NCI-H1436 treated with DMSO at 0.1 percent for 48 hours (cell line): ENCODE measurements at places on chromosomes 16 and 17.

GRCh38 chr17:19933221-19933620 is 44.4 kb downstream of the AKAP10 start:
- DNase-seq: no peak

GRCh38 chr17:50149417-50150353 is 792 bp downstream of the PPP1R9B start:
- DNase-seq: no peak

- no peak for DNase-seq
Measured at GRCh38 chr16:27322858-27323780, 9.3 kb downstream of the IL4R start.

DNA sequence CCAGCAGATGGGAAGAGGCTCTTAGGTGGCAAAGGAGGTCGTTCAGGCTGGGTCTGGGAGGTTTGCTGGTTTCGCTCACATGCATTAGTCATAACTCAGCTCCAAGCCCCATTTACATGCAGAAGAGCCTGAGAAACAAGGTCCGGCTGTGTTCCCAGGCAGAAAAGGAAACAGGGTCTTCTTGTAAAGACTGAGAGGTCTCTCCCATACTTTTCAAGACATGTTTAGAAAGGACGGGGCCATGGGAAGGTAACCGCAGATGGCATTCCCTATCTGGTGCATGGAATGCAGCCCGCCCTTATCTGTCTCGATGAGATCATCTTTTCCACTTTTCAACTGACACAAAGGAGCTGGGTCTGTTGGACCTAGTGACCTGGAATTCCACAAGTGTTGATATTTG is 389.0 kb upstream of the CDH11 start:
- DNase-seq: no peak

- DNase-seq: no peak
Measured at GRCh38 chr16:70573451-70574121, 50.0 kb downstream of the SF3B3 start.

DNA sequence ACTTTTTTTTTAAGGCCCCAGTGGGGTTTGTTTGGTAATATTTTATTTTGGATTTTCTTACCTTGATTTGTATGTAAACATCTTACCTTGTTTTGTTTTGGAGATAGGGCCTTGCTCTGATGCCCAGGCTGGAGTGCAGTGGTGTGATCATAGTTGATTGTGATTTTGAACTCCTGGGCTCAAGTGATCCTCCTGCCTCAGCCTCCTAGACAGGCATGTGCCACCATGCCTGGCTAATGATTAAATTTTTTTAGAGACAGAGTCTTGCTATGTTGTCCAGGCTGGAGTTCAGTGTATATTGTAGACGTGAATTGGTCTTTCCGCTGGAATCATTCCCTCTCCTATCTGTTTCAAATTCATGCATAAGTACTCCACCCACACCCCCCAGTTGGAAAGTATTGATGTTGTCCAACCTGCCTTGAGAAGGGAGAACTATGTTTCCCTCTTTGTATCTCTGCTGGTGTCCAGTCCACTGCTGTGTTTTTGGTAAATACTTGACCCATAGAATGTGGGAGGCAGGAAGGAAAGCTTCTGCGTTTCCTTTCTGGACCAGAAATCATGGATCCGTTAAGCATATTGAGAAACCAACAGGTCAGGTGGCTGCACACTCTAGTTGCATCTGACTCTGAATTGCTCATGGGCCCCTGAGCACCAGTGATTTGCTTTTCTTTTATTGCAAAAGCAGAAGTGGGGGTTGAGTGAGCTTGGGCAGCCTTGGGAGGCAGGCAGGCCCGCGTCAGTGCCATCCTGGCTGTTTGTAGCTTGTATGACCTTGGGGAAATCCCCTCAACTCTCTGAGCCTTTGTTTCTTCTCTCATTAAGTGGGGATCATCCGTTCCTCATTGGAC is 25.0 kb downstream of the RMI2 start:
- DNase-seq: no peak

- no peak for DNase-seq
Measured at GRCh38 chr17:58319173-58320162, 9.1 kb downstream of the TSPOAP1 start.

DNA sequence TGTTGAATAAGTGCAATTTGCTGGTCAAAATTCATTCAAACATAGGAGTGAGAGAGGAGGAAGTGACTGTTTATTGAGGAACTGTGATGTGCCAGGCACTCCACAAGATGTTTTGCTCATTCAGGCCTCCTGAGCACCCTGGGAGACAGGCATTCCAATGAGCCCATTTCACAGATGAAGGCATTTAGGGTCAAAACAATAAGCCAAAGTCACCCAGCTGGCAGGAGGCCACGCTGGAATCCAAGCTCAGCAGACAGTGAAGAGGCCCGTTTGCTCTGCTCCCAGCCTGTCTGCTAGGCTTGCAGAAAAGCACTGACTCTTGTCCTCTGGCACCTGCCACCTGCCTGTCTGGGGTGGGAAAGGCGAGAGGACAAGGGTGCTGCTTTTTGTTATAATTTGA is 10.1 kb upstream of the SLC25A39 start:
- no peak for DNase-seq

GRCh38 chr17:37766971-37767370 is 22.1 kb upstream of the HNF1B start:
- no peak for DNase-seq

DNA sequence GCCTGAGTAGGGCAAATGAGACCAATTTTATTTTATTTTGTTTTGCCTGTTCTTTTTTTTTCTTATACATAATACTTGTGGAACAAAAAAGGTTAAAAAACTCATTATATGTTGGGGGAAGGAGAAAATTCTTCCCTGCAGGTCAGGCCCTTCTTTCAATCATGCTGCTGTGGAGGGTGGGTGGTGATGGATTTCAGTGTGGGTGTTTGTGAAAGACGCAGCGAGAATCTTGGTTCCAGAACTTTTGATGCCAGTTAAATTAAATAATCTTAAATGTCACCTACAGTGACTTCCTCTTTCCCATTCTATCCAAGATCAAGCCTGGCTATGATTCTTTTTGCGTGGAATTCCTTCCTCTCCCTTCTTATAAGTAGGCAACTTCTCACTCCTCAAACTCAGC is 595.8 kb upstream of the EEF2KMT start:
- no peak for DNase-seq

DNA sequence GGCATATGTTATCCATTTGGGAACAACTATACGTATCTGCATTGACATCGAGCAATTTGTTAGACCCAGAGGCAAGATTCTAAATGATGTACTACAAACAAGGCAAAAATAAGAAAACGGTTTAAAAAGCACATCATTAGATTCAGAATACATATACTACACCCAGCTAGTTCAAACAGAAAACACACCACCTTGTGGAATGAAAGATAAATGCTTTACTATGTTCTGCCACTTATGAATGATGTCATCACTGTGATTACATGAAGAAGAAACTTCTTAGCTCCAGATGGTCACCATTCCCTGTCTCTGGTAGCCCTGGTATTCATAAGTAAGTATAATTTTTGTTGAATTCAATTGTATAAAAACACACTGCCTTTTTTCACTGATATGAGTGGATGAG is 7.8 kb downstream of the NACA2 start:
- DNase-seq: no peak

DNA sequence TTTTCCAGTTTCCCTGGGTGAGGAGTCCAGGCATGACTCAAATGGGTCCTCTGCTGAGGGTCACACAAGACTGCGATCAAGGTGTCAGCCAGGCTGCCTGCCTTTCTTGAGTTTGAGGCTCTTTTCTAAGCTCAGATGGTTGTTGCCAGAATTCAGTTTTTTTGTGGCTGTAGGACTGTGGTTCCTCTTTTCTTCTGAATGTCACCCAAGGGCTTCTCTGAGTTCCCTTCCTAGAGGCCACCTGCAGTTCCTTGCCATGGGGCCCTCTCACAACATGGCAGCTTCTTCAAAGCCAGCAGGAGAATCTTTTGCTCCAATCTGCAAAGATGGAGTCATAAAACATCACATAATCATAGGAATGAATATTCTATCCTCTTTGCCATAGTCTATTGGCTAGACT is 17.5 kb downstream of the LIMD2 start:
- DNase-seq: no peak

DNA sequence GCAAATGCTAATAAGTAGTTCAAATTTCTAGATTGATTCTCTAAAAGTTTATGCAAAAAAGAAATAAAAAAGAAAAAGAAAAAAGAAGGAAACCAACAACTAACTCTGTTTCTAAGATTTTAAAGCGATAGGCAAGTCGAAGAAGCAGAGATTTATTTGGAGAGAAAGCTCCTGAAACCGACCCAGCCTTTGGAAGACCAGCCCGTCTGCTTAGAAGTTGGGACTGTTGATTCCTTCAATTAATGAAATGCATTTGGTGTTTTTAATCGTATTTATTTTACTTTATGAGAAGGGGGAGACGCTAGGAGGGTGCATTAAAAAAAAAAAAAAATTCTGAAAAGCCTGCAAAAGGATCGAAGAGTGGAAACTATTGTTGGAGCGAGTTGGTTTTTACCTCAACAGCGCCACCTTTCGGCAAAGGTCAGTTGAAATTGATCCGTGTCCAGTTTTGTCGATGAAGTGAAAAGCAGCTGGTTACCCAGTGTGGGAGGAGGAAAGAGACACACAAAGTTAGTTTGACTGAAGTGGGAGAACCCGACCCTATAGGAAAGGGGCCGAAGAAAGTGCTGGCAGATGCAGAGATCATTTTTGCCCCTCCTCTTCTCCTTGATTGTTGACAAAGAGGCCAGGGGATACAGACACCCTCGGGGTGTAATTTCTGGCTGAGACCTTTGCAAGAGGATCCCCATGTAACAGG is 1.5 kb upstream of the MAF start:
- no peak for DNase-seq

GRCh38 chr17:59287452-59287851 is 44.0 kb upstream of the YPEL2 start:
- DNase-seq: no peak

DNA sequence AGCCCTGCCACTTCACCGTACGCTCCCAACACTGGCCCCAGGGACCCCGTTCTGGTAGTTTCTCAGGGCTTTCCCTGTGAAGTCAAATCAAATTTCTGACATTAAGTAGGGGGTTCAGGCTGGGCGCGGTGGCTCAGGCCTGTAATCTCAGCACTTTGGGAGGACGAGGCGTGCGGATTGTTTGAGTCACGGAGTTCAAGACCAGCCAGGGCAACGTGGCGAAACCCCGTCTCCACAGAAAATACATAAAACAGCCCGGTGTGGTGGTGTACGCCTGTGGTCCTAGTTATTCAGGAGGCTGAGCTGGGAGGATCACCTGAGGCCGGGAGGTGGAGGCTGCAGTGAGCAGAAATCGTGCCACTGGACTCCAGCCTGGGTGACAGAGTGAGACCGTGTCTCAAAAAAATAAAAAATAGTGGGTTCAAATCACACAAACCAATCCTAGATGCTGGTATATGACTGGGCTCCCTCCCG is 632 bp downstream of the CYBC1 start:
- DNase-seq: no peak

DNA sequence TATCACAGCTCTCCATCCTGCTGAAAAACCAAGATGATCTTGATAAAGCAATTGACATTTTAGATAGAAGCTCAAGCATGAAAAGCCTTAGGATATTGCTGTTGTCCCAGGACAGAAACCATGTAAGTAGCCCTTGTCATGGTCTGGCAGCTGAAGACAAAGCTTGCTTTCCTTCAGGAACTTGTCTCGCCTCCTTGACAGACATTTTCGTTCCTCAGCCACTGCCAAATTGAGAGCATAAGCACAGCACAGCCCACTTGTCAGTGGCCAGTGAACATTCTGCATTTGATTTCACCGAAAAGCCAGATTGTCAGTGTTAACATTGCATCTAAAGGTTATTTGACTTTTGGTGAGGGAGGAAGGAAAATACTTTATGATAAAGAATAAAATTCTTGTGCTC is 35.6 kb downstream of the MAP3K3 start:
- no peak for DNase-seq

- DNase-seq: no peak
Measured at GRCh38 chr17:61422116-61422799, 22.6 kb downstream of the TBX2 start.

GRCh38 chr17:28385037-28385400 is 13.5 kb downstream of the SARM1 start:
- no peak for DNase-seq

DNA sequence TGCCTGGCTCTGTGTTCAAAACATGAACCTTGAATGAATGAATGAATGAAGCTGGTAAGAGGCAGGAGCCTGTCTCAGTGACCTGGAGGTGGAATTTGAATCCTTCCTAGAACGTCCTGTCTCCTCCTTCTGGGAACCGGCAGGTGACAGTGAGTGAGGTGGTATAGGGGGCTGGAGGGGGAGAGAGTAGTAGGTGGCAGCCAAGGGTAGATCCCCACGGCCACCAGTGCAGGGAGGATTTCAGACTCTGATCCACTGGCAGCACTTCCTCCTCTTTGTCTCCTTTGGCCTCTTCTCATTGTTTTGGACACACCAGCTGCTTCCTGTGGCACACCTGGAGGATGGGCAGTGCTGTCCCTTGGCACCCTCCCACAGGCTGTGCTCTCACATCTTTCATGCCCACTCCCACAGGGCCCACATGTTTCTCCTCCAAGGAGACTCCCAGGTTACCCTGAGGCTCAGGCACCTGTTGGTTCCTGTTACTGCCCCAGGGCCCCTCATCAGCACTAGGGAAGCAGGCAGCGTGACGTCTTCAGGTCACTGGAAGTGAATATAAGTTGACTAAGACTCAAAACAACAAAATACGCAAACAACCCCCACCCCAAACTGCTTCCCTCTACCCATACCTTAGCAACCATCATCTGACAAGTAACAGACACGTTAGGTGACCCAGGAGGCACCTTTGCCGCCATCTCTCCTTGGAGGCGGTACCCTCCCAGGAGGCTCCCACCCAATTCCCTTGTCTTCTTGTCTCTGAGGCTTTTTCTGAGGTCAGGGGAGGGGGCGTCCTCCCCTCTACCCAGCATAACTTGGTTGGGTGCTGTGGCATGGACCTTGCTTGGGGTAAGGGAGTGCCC is 84.6 kb downstream of the N4BP1 start:
- DNase-seq: no peak

- no peak for DNase-seq
Measured at GRCh38 chr17:794876-795275, 12.7 kb downstream of the MRM3 start.

DNA sequence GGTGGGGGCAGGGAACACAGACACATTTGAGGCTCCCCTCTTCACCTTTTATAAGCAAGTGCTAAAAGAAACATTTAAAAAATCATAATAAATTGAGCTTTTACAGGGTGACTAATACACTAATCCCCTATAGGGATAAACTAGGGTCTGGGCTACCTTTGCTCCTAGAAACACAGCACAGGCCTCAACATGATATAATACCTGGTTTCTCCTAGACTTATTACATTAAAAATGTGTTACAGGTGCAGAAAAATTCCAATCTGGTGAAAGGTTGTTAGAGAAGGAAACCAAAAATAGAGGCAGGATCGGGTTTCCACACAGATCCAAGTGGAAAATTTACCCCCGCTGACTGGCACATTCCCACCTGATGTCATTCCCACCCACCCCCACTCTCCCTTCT is 124.7 kb upstream of the NOG start:
- no peak for DNase-seq

DNA sequence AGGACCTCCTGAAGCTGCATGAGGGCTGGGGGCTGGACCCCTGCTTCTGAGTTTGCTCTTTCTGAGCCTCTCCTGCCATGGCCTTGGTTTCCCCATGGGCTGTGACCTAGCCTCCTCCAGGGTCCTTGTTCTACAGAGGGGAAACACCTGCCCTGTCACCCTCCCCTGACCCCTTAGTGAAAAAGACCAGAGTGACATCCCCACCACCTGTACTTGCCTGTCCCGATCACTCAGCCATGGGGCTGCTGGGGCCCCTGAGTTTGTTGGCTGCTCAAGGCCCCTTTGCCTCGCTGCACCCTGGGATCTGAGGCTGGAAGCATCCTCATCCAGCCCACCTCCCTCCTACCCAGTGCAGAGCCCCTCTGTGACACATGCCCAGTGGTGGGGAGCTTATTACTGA is 800 bp downstream of the NOD2 start:
- DNase-seq: no peak
